CD4-positive, alpha-beta T cell treated with Interleukin-10 for 1 hour (primary cell): ENCODE measurements at places on chromosomes 11 and 22.

DNA sequence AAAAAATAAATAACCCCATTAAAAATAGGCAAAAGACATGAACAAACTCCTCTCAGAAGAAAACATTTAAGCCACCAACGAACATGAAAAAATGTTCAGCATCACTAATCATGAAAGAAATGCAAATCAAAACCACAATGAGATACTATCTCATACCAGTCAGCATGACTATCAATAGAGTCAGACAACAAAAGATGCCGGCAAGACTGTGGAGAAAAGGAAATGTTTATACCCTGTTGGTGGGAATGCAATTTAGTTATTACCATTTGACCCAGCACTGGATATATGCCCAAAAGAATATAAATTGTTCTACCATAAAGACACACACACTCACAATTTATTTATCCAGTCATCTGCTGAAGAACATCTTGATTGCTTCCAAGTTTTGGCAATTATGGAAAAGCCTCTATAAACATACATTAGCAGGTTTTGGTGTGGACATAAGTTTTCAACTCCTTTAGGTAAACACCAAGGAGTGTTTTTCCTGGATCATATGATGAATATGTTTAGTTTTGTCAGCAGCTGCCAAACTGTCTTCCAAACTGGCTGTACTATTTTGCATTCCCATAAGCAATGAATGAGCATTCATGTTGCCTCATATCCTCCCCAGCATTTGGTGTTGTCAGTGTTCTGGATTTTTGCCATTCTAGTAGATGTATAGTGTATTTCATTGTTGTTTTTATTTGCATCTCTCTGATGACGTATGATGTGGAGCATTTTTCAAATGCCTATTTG lies 28.0 kb downstream of the OR8D1 start:
- DNase-seq: no peak

GRCh38 chr22:48751539-48752437 lies 1075.9 kb downstream of the BRD1 start:
- no peak for DNase-seq

DNA sequence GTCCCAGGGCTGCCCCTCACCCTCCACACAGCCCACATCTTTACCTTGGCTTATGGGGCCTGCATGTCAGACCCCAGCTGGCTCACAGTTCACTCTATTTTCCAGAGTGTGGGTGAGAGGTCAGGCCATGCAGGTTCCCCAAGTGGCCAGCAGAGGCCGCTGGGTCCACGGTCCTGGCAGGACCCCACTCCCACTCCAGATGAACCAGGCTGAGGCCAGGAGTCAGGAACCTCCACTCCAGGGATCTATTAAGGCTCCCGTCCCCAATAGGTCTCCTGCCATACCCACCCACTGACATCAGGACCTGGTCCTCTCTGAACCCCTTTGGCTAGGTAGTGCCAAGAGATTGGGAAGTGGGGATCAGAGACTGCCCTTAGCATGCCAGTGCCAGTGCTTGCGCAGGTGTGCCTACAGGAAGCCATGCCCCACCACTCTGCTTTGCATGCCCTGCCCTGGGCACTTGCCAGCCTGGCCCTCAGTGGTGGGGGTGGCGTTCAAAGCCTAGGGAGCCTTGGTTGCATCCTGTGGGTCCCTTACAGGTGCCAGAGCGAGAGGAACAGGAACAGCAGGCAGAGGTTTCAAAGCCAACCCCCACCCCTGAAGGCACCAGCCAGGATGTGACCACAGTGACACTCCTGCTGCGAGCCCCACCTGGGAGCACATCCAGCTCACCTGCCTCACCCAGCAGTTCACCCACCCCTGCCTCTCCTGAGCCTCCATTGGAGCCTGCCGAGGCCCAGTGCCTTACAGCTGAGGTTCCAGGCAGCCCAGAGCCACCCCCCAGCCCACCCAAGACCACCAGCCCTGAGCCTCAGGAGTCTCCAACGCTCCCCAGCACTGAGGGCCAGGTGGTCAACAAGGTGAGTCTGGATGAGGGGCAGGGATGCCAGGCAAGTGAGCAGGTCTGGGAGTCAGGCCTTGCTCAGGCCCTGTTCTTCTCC lies 8.3 kb downstream of the SMTN start:
- DNase-seq: peak; percentile 55

GRCh38 chr11:118050208-118050891 lies 26.5 kb upstream of the TMPRSS4 start:
- no peak for DNase-seq

DNA sequence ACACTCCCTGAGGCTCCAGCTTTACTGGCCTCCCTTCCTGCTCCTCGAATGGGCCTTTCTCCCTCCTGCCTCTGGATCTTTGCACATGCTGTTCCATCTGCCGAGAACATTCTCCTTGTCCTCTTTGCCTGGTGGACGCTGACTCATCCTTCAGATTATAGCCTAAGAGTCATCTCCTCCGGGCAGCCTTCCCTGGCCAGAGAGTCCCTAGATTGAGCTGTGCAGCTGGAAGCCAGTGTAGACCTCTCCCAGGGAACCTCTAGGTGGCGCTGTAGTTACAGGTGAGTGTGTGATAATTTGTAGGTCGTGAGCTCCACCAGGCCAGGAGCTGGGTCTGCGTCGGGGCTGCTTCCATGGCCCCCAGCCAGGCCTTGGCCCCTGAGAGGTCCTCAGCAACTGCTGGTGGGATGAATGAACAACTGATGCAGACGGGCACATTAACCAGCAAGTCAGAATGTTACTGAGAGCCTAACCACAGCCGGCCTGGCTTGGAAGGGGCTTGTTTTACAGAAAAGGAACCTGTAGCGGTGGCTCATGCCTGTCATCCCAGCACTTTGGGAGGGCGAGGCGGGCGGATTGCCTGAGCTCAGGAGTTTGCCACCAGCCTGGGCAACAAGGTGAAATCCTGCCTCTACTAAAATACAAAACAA lies 8.7 kb downstream of the PNPLA5 start:
- peak; percentile 52 for DNase-seq

GRCh38 chr22:24421428-24421931 lies 5.9 kb upstream of the ADORA2A start:
- peak; percentile 56 for DNase-seq

- no peak for DNase-seq
These were observed 10.7 kb upstream of the POGLUT3 start for GRCh38 chr11:108508653-108509593.

DNA sequence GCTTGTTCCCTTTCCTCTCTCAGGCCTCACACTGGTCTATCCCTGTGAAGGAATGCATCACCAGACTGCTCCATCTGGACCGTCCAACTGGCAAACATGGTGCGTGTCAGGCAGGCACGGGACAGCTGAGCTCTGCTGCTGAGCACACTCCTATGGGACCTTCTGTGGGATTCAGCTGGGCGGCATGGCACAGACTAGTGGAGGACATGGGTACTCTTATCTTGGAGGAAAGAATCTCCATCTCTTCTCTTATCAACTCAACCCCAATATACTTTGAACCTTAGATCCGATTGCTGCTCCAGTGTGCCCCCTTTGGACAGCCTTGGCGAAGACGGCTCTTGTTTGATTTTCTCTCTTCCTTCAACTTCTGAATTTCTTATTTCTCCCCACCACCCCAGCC lies 593.6 kb downstream of the ETS1 start:
- no peak for DNase-seq

DNA sequence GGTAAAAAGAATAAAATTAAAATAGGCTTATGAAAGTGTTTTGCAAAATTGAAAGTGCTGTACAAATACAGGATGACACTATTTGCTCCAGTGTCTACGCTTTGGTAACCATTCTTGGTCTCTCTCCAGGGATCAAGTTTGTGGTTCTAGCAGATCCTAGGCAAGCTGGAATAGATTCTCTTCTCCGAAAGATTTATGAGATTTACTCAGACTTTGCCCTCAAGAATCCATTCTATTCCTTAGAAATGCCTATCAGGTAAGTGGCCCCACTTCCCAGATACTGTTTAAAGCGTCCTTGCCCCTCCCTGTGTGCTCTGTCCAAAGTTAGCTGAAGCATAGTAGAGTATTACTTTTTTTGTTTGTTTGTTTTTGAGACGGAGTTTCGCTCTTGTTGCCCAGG lies 3.1 kb downstream of the TRAPPC4 start:
- DNase-seq: no peak

DNA sequence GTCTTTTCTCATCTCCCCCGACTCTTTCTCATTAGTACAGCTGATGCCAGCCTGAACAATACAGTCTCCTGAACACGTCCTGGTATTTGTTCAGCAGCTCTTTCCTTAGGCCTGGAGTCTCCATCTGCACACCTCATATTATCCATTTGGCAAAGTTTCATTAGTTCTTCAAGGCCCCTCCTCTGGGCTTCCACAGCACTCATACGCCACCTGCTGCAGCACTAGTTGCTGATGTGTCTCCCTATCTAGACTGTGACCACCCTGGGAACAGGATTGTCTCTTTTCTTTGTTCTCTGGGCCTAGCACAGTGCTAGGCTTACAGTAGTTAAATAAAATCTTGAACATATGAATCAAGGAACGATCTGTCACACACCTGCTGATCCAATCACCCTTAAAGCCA lies 17.2 kb downstream of the DCHS1 start:
- DNase-seq: no peak

DNA sequence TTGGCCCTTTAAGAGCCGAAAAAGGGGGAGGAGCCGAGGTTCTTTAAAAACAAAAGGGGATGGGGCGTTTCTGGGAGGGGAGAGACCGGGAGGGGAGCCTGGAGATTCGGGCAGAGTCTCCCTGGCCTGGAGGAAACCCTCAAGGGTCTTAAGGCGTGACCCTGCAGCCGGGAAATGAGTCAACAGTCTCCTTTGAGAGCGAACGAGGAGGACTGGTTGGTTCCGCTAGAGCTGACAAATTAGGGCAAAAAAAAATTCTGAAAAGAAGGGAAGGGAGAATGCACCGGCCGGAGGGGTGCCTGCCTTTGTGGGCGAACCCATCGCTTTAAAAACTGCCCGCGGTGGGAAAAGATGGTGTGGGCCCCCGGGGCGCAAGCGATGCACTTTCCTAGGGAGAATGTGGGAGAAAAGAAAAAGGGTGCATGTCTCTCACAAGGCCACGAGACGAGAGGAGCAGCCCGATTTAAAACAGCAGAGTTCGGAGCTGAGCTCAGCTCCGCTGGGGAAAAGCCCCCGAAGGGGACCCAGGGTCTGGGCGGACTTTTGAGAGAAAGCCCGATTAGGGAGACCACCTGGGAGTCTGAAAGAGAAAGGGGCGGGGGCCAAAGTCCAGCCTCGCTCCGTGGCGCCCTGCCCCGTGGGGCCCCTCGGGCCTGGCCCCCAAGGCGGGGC lies 874 bp downstream of the ZFTA start:
- peak; percentile 55 for DNase-seq

DNA sequence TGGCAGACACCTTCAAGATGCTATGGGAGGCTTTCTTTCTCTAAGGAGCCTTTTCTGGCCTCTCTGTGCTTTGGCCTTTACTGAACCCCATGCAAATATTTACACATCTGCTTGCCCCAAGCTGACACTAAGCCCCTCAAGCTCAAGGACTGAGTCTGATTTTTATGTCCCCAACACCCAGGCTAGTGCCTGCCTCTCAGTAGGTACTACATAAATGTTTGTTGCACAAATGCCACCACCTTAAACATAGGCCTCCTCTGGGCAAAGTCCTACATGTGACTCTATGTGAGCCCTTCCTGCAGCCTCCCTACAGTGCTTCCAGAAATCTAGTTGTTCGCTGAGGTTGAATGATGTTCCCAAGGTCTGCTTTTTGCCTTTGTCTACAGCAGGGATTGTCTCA lies 187.6 kb downstream of the DBX1 start:
- DNase-seq: no peak

DNA sequence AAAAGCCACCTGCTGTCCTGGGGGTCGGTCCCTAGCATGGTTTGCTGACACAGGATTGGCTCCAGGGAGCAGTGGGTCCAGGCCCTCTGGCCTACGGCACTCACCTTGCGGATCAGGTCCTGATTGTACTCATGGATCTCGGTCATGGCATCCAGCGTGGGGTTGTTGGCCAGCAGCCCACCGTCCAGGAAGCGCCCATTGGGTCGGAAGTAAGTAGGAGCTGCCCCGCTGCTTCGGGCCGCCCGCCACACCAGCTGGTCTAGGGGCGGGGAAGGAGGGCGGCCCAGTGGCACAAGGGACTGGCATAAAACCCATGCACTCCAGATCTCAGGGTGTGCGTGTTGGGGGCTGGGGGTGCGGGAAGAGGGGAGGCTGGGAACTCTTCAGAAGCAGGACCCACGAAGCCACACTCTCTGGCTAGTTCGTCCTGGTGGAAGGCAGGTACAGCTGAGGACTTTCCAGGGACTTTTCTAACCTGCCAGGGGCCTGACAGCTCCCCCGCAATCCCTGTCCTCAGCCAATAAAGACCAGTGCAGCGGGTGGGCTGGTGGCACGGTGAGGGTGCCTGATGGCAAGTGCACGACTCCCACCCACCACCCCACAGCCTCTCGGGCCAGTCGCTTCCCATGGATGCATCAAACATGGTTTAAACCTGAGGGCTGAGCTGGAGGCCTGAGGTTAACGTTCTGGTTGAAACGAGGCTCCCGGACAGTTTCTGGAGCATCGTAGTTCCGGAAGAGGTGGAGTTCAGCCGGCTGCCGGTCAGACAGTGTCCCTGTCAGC lies 5.1 kb upstream of the BAIAP2L2 start:
- no peak for DNase-seq

- peak; percentile 61 for DNase-seq
These were observed at the start of gene GRK2 for GRCh38 chr11:67266449-67267187. Gene GRK2, plus strand, starts transcription at chr11:67266473. Its CDS starts 227 bp downstream, at chr11:67266700.

GRCh38 chr22:37167981-37168647 lies 18.4 kb upstream of the IL2RB start:
- no peak for DNase-seq

DNA sequence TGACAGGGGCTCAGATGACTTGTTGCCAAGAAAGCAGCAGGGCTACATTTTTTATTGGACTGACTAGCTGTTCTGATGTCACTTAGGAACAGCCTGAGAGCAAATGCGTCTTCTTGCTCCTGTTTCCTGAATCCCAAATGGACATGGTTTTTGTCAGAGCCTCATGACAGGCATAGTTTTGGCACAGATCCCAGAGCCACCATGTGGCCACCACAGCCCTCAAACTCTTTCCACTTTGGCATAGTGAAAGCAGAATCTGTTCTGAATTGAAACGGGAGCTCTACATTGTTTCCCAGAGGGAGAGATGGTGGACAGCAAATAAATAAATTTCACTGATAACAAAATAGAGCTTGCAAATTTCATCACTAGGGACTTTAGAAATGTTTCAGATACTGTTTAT lies 222.2 kb downstream of the C11orf87 start:
- DNase-seq: no peak

GRCh38 chr22:44440224-44441160 lies 57.5 kb downstream of the RTL6 start:
- DNase-seq: no peak

DNA sequence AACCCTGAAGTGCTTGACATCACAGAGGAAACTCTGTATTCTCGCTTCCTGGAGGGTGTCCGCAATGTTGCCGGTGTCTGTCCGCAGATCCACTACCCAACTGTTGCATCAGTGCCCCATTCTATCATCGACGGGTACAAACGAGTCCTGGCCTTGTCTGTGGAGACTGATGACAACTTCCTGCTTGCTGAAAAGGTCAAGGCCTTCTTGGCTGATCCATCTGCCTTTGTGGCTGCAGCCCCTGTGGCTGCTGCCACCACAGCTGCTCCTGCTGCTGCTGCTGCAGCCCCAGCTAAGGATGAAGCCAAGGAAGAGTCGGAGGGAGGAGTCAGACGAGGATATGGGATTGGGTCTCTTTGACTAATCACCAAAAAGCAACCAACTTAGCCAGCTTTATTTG lies 42.9 kb upstream of the DAGLA start:
- no peak for DNase-seq
